ENCODE measurements at places on chromosomes 16 and 17. TPM values are rescaled to one million over a fixed set of nuclear protein-coding genes. Genes with fewer than 3 reads are reported as not detected.

PIGQ gene
- 32.4 TPM for total RNA-seq

FBXO39 gene
- total RNA-seq, result not detected

DNA sequence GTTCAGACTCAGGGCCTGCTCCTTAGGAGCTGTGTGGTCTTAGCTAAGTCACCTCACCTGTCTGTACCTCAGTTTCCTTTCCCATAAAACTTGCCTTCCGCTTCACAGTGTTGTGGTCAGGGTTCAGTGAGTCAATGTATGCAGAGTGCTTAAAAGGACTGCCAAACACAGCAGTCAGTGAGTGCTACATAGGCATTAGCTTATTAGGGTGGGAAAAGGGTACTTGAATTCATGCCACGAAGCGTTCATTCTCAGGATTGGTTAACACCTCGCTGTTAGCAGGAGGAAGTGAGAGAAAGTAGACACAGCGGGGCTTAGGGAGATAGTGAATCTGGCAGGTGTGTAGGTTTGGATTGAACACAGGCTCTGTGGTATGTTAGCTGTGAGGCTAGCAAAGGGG lies 155.2 kb downstream of the SHISA9 start:
- DNase-seq, result no peak

GRCh38 chr17:71085238-71086033 lies 916.1 kb downstream of the KCNJ2 start:
- no peak for DNase-seq

DNA sequence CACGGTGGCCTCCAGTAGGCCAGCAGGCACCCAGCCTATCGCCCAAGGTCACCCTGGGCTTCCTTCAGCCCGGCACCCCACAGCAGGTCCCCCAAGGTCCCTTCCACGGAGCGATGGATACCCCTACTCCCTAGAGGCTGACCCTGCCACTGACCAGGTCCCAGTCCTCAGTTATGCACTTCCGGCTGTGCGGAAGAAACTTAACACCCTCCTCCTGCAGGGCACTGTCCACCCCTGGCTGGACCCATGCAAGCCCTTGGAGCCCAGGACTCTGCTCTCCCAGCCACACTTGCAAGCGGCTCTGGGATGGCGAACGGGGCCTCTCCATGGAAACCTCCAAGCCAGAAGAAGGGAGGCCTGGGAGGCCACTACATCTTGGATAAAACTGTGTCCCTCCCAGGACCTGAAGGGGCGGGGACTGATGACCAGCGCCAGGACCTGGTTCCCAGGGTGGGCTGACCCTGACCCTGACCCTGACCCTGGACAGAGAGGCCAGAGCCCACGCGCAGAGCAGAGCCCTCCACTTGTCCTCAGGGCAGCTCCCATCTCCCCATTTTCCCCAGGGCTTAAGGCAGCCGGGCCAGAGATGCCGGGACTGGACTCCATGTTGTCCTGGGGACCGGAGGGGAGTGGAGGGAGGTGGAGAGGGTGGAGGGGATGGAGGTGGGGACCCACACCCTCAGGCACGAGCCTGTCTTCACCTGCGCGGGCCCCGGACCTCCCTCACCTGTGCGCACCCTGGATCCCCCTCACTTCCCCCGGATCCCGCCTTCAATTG lies 734 bp downstream of the CEP131 start:
- no peak for DNase-seq
